Left lung (tissue), 14 donors: ENCODE measurements at places on chromosomes 2 and 18. TPM values are rescaled to one million over a fixed set of nuclear protein-coding genes. Genes with fewer than 3 reads are reported as not detected.

Gene DSC3
- 0.50 TPM for polyA plus RNA-seq

Gene AQP12A
- polyA plus RNA-seq, result not detected

DNA sequence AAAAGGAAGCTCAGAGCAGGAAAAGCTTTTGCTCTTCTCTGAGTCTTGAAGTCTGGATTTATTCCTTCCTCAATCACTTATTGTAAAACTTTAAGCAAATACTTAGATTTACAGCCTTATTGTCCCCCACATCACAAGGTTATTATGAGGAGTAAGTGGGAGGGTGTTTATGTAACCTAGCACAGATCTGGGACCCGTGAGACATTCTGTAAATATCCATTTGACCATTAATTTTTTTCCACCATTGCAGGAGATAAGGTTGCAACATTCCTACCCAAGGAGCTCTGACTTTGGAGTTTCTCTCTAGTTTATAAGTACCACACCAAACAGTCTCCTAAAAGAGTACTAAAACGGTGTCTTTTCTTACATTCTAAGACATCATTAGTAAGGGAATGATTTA, 52.1 kb upstream of the CTIF start:
- no peak overlapping the region for H3K27ac ChIP-seq
- no peaks in the 10 kb centered on the region for H3K4me1 ChIP-seq
- no peaks in the 10 kb centered on the region for H3K36me3 ChIP-seq

DNA sequence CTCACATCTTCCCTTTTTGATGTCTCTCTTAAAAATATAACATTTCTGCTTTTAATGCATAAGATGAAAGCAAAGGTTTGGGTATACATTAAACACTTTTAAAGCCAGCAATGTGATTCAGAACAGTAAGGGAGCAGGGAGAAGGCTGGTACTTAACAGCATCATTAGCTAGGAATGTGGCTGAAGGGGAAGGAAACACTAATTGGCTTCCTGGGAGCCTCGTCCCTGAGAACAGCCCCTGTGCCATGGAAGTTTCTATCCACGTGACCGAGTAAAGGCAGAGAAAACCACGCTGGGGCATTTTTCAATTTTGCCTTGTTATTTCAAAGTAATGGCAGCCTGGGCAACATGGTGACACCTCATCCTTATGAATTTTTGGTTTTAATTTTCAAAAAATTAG, 109.2 kb upstream of the GPC1 start:
- H3K36me3 ChIP-seq, result no peaks in the 10 kb centered on the region
- no peaks in the 10 kb centered on the region for H3K4me1 ChIP-seq
- H3K4me3 ChIP-seq, result no peak overlapping the region
- no peak overlapping the region for H3K27ac ChIP-seq
- no peak for DNase-seq
- H3K27me3 ChIP-seq, result no peaks in the 10 kb centered on the region

GRCh38 chr2:64212801-64213321, 68.6 kb upstream of the PELI1 start:
- DNase-seq, result no peak
- no peaks in the 10 kb centered on the region for H3K36me3 ChIP-seq
- H3K4me1 ChIP-seq, result peaks cover 48% of the 10 kb centered on the region
- H3K4me3 ChIP-seq, result no peak overlapping the region

GRCh38 chr2:219508444-219508734, 5.9 kb upstream of the ASIC4 start:
- H3K36me3 ChIP-seq, result no peaks in the 10 kb centered on the region
- H3K4me1 ChIP-seq, result no peaks in the 10 kb centered on the region
- H3K27ac ChIP-seq, result no peak overlapping the region
- DNase-seq, result no peak
- H3K4me3 ChIP-seq, result no peak overlapping the region
- peaks cover 56% of the 10 kb centered on the region for H3K27me3 ChIP-seq

DNA sequence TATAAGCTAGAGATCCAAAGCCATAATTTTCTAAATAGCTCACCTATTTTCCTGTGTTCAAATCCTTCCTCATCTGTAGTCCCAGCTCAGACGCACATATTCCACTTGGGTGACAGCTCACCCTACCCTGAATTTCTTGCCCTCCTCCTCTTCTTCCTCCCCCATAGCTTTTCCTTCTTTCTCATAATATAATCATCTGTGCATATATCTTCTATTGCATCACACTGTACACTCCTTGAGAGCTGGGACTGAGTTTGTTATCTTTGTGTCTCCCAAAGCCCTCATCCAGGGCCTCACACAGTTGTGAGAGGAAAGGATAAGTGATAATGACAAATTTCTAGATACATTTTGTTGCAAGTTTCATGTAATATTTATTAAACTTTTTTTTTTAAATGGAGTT, 55.9 kb upstream of the RTN4 start:
- no peak overlapping the region for H3K27ac ChIP-seq
- no peaks in the 10 kb centered on the region for H3K4me1 ChIP-seq
- H3K4me3 ChIP-seq, result no peak overlapping the region

GRCh38 chr18:8705238-8705960, at the start of gene MTCL1:
Gene MTCL1, plus strand, starts transcription at chr18:8705556. Its CDS starts 105 bp downstream, at chr18:8705661.
- peaks cover 24% of the 10 kb centered on the region for H3K4me1 ChIP-seq
- peak; percentile 85 for DNase-seq
- peak within 1 kb of the TSS; percentile 57 for H3K27ac ChIP-seq
- peak within 1 kb of the TSS; percentile 73 for H3K4me3 ChIP-seq
- peaks cover 11% of the 10 kb centered on the region for H3K27me3 ChIP-seq

DNA sequence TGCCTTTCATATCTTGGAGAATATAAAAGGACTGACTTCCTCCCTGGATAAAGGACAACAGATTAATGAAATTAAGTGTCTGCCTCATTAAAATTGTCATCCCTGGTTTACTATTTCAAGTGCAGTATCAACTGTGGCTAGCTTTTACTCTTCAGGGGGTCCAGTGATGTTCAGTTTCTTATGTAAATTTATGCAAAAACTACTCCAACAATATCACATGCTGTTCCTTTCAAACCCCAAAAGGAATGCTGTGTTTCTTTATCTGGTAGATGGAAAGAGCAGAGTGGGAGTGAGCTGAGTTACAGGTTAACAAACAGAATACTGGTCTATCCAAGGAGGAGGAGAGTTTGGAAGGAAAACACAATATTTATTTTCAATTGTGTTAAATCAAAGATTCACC, 283.7 kb upstream of the VWC2L start:
- H3K4me1 ChIP-seq, result no peaks in the 10 kb centered on the region
- no peak for DNase-seq
- H3K36me3 ChIP-seq, result no peaks in the 10 kb centered on the region
- H3K27me3 ChIP-seq, result no peaks in the 10 kb centered on the region
- H3K27ac ChIP-seq, result no peak overlapping the region

GRCh38 chr2:66439812-66440542, 5.1 kb downstream of the MEIS1 start:
- peak overlapping the region; percentile 52 for H3K4me3 ChIP-seq
- H3K27me3 ChIP-seq, result peaks cover 100% of the 10 kb centered on the region
- no peak for DNase-seq
- no peaks in the 10 kb centered on the region for H3K36me3 ChIP-seq
- H3K4me1 ChIP-seq, result no peaks in the 10 kb centered on the region
- H3K27ac ChIP-seq, result peak overlapping the region; percentile 95

- no peaks in the 10 kb centered on the region for H3K27me3 ChIP-seq
- H3K36me3 ChIP-seq, result peaks cover 37% of the 10 kb centered on the region
- no peak for DNase-seq
- no peak overlapping the region for H3K4me3 ChIP-seq
- peaks cover 46% of the 10 kb centered on the region for H3K4me1 ChIP-seq
Measured at GRCh38 chr2:46988733-46989481, 73.3 kb upstream of the MCFD2 start.

DNA sequence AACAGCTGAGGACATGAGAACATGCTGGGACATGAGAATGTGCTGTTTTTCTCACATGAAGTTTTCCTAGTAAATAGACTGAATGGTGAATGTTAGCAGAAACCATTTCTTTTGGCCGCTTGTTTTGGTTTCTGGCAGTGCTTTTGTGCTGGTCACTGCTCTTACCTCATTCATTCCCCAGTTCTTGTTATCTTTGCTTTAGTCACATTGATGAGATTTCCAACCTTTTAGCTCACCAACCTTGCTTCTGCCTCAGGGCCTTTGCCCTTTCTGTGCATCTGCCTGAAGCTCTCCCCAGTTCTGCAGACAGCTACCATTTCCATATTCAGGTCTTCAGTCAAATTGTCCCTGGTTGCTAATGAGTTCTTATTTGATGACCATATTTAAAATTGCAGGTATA, 91.6 kb downstream of the PTPRM start:
- no peak overlapping the region for H3K27ac ChIP-seq
- H3K27me3 ChIP-seq, result no peaks in the 10 kb centered on the region
- H3K4me3 ChIP-seq, result no peak overlapping the region
- H3K36me3 ChIP-seq, result no peaks in the 10 kb centered on the region
- DNase-seq, result no peak

- DNase-seq, result no peak
- no peaks in the 10 kb centered on the region for H3K27me3 ChIP-seq
- H3K36me3 ChIP-seq, result no peaks in the 10 kb centered on the region
- H3K4me1 ChIP-seq, result no peaks in the 10 kb centered on the region
Measured at GRCh38 chr2:226916669-226917068, 80.8 kb downstream of the RHBDD1 start.
